ENCODE measurements at places on chromosomes 12 and 14.

DNA sequence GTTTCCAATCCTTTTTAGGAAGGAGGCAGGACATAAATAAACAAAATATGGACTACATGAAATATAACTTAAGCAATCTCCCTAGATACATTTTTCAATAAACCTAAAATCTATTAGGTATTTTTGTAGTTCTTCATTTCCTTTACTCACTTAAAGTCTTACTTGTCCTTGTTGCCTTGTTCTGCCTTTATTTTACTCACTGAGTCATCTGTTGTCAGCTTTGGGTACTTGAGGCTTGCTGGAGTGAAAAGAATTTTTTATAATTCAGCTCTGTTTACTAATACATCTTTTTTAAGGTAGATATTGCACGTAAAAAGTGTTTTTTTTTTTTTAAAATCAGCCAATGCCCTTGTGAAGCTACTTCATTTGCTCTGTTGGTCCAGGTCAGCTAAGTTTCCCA is 216.2 kb downstream of the PELI2 start:
- no peak for DNase-seq

DNA sequence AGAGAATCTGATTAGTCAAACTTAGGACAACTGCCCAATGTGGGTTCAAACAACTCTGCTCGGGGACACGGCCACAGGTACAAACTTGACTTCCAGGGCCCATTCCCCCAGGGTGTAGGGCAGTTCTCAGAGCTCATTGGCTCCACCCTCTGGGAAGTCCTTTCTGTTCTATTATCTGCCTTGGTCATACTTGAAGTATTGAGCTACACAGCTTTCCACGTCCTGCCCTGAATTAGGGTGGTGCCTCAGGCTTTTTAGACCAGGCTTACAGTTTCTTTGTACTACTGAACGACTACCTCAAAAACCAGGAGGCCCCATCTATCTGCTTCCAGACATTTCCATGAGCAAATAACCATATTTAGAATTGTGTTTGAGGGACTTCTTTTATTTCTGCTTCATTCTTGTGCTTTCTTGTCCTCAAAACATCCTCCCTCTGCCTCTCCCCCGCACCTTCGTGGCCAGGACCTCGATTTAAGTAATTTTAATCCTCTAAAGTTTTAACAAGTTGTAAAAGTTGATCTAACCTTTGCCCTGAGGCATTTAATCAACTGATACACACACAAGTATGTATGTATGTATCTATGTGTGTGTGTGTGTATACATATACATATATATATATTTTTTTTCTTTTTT is 281.7 kb upstream of the AMIGO2 start:
- no peak for DNase-seq

DNA sequence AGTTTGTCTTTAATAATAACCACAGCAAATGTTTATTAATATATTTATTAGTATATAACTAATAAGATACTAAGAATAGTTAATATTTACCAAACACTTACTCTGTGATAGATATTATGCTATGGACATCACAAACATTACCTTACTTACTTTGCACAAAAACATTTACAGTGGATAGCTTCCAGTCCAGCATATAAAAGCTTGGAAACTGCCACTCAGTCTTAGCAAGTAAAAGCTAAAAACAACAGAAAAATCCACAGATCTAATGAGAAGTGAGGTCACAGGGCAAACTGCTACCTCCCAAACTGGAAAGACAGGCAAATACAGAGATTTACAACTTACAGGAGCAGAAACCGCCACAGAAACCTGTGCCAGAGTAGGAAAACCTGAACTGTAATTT is 99.8 kb downstream of the METTL25 start:
- no peak for DNase-seq

GRCh38 chr12:124516850-124517249 is 50.6 kb downstream of the NCOR2 start:
- DNase-seq = no peak

DNA sequence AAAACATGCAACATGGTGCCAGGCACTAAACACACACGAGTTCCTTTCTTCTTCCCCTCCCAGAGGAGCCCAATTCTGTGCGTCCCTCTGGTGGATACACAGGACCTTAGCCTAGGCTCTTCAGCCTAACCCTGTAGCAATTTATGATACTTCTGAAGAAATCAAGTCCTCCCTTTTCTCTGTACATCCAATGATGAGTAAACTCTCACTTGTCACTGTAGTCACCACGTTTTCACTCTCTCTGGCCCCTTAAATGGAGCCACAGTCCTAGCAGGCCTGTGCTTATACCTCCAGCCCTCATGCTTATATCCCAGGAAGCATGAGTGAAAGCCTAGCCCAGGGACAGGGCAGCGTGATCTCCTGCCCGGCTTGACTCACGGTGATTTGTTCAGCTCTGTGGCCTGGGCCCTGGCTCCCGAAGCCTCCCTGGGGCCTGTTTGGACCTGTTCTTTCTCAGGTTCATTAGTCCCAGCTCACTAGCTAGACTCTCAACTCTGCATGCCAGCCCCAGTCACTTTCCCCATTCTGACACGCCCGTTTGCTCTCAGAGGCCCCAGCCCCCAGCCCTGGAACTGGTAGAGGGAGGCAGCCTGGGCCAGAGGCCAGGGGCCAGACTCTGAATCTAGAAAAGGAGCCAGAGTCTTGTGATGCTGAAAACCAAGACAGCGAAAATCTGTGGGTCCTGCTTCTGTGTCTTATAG is 24.1 kb upstream of the PLEKHG3 start:
- no peak for DNase-seq

All from cerebellar nuclear complex (tissue), 1 donor.